ENCODE measurements at places on chromosomes 4 and X.

GRCh38 chr4:77268108-77268507 lies 111.1 kb downstream of the CCNG2 start:
- DNase-seq = no peak

DNA sequence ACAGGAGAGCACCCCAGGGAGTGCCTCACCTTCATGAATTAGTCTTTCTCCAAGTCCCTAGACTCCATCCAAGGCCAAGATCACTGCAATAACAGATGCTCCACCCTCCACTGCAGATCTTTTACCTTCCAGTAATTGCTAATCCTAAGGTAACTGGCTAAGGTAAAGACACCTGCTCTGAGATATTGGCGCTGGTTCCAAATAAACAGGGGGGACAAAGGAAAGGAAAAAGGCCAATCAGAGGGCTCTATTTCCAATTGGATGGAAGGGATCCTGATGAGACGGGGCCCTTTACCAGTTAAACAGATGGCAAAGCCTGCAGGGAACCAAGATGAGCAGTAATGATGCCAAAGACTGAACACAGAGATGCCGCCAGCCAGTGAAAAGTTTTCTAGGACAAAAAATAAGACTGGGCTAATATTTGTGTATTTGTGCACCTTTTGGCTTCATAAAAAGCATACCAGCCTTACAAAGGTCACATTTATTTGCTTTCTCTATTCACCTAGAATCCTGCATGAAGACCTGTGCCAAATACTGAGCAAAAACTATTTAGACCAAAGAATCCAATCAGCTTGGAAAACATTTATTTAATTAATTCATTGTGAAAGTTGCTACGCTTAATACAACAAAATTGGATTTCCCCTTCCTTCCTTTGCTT lies 148.5 kb downstream of the PPP3CA start:
- no peak for DNase-seq

DNA sequence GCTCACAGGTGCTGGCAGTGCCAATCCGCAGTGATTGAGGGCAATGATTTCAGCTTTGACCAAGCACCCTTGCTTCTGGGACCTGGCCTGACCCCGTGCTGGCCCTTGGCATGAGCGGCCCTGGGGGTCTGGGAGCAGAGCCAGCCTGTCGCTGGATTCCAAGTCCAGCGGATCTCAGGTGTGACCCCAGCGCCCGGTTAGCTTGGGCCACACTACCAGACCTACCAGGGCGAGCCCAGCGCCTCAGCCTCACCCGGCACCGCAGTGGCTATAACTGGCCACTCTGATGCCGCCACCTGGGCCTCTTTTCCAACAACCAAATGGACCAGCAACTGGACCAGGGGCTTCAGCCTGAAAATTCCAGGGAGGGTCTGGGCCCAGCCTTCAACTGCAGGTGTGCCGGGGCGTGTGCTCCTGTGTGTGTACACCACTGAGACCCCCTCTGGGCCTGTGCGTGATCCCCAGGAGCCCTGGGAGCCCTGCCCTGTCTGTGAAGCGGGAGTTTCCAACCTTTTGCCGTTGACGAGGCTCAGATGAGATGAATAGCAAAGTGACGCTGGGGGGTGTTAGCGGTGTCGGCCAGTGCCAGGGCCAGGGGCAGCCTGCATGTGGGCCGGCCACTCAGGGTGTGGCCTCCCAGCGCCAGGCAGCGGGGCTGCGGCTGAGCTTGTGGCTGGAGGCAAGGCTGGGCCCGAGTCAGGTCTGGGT lies 658 bp downstream of the SH3TC1 start:
- DNase-seq = no peak

GRCh38 chr4:4529392-4529791 lies 12.5 kb downstream of the STX18 start:
- no peak for DNase-seq

GRCh38 chr4:78558410-78558809 lies 6.8 kb downstream of the ANXA3 start:
- no peak for DNase-seq

- DNase-seq = no peak
Measured at GRCh38 chr4:64617800-64618199, 208.6 kb upstream of the TECRL start.

GRCh38 chrX:12951595-12951975 lies 23.3 kb upstream of the TMSB4X start:
- DNase-seq = no peak

- peak; percentile 25 for DNase-seq
Measured at GRCh38 chr4:54683616-54684346, 26.0 kb downstream of the KIT start.

- DNase-seq = no peak
Measured at GRCh38 chrX:144730471-144730870, 516.8 kb upstream of the SPANXN1 start.

DNA sequence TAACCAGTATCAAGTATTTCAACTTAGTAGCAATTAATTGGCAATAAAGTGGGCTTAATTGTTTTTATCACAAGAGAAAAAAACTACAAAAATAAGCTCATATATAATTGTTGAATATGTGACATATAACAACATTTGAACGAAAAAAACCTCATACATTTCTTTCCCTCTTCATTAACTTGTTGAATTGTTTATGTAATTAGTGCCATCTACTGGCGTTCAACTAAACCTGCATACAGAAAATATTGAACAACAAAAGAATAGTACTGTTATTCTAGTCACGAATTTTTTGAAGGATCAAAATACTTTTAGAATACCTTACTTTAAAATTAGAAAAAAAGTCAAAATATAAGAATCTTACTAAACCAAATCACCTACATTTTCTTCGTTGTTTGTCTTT lies 586.5 kb upstream of the FTHL17 start:
- no peak for DNase-seq

DNA sequence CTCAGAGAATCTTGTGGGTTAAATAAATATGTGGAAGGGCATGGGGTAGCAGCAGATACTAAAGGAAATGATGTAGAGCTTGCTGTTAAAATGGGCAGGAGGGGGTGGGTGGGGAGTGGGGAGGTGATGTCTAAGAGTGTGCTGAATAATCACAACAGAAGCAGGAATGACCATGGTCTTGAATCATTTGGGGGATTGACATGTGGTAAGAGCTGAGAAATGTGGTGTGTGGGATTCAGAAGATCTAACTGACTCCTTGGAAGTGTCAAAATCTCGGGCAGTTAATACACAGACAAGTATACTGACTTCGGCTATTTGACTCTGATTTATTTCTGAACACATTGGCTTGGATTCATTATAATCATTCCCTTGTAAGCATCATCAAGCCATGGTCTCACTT lies 6.8 kb downstream of the VGLL1 start:
- no peak for DNase-seq

- DNase-seq = no peak
Measured at GRCh38 chrX:111492085-111492484, 19.4 kb upstream of the SERTM2 start.

DNA sequence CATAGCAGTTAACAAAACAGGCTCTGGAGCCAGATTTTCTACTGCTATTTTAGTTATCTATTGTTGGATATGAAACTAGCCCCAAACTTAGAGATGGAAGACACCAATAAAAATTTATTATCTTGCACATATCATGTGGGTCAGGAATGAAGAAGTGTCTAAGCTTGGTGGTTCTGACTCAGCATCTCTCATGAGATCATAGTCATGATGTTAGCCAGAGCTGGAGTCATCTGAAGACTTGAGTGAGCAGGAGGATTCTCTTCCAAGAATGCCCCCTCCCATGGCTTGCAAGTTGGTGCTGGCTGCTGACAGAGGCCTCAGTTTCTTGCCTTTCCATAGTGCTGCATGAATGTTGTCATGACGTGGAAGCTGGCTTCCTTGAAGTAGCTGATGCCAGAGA lies 68.2 kb upstream of the TAPT1 start:
- DNase-seq = no peak

GRCh38 chr4:102791318-102791835 lies 30.6 kb upstream of the MANBA start:
- DNase-seq = no peak

GRCh38 chrX:50579955-50580354 lies 109.3 kb upstream of the DGKK start:
- peak; percentile 3 for DNase-seq

DNA sequence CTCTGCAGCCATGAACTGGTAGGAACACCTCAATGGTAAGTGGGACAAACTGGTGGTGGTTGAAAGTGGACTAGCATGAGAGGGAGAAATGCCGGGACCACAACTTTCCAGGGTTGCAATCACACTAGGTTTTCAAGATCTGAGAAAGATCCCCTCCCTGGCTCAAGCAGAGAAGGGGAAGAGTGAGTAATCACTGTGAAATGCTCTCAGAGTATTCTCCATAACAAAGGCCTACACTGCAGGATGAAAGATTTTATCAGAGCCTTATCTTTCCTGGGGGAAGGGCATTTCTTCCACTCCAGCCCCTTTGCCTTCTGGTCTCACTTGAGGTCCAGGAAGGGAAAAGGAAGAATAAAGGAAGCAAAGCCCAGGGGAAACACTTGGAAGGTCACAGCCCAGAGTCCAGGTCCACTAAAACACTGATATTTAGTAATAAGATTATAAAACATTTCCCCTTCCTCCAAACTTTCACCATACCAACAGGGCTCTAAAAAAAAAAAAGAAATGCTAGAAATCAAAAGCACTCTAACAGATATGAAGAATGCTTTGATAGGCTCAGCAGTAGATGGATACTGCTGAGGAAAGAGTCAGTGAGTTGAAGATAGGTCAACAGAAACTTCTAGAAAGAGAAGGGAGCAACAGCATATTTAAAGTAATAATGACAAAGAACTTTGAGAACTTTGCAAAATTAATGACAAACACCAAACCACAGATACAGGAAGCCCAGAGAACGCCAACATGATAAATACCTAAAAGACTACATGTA lies 95.9 kb downstream of the WDFY3 start:
- no peak for DNase-seq

DNA sequence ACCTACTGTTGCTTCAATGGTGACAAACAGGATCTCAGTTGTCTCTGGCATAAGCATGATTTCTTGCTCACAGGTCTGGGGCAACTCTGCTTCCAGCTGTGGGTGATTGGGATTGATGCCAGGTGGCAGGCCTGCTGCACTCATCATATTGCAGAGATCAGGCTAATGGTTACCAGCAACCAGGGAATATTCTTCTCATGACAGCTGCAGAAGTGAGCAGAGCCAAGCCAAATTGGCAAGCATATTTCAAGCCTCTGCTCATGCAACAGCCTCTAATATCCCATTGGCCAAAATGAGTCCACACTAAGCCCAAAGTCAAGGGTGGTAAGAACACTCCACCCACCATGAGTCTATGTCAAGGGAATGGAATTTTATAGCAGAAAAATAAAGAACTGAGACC lies 26.7 kb upstream of the TBC1D19 start:
- no peak for DNase-seq

DNA sequence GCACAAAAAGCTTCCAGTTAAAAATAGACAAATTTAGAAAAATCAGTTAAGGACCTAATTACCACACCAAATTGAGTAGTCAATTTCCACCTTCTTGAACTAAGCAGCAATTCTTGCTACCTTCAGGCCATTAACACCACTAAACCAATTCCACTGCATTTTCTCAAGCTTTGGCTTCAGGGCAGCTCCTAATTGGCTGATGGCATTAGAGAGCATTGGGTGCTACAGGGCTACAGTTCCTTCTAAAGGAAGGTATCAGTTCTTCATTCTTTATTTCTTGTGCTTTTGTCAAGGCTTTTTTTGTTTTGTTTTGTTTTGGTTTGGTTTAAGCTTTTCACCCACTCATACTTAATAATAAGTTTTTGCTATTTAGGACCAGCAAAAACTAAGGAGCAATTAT lies 90.2 kb upstream of the FAM241A start:
- DNase-seq = no peak

DNA sequence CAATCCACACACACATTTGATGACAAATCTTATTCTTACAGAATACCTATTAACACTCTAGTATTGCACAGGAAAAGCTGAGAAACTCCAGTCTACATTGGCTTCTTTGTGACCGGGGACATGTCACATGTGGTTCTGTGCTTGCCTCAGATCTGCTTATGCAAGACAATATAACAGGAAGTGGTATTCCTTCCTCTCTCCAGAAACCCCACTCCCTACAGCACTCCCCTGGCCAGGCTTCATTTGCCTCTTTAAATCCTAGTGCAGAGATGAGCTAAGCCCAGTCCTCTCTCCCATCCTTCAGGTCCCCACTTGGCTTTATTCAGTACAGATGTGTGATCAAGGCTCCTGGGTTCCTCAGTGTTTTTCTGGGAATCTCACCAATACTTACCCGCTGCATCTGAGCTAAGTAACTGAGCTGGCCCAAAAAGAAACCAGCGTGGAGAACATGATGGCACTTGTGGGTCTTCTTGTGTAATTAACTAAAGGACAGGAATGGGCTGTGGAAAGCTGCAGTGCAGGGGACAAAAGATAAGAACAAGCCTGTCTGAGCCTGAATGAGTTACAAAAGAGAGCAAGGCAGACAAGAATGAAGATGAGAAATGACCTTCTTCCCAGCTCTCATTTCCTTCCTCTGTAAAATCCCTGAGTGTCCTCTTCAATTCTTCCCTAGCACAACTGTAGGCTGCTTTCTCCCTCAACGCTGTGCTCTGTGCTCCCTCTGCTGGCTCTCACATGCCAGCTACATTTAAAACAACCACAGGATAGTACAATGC lies 105.6 kb downstream of the HNRNPD start:
- DNase-seq = peak; percentile 16

- DNase-seq = no peak
Measured at GRCh38 chr4:64642936-64643335, 233.7 kb upstream of the TECRL start.

DNA sequence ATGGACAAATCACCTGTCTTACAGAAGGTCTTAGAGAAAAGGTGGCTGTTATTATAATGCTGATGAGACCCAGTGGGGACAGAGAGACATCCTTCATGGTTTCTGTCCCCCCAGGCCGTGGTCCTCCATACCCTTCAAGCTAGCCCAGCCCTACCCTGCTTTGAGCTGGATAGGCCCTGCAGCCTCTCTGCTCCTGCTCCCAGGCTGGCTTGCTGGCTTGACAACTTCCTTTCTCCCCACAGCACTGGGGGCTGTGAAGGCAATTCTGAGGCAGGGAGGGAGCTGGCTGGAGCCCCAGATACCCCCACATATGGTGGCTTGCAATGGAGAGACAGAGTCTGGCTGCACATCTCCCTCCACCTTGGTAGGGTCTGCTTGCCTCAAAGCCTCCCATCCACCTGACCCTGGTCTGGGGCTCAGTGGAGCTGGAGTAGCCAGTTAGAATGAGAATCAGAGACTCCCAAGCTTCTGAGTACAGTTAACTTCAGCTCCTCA lies 118.2 kb downstream of the PJA1 start:
- DNase-seq = no peak

GRCh38 chr4:89868999-89869589 lies 25.6 kb upstream of the MMRN1 start:
- no peak for DNase-seq

GRCh38 chr4:181046809-181047208 lies 1196.4 kb upstream of the TENM3 start:
- no peak for DNase-seq

DNA sequence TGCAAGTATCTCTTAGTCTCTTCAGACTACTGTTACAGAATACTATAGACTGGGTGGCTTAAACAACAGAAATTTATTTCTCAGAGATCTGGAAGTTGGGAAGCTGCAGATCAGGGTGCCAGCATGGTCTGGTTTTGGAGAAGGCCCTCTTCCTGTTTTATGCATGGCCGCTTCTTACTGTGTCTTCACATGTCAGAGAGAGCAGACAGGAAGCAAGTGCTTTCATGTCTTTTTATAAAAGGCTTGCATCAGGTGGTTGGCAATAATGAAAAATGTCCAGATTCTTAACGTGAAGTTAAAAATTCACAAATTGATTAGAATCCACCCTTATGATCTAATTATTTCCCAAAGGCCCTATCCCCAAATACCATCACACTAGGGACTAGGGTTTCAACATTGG lies 284.9 kb downstream of the RPA4 start:
- no peak for DNase-seq

GRCh38 chr4:138113819-138114400 lies 128.2 kb downstream of the SLC7A11 start:
- no peak for DNase-seq
